ENCODE measurements at places on chromosomes 7 and 10.

GRCh38 chr10:78435484-78436221 is 402.0 kb downstream of the RPS24 start:
- DNase-seq = no peak

DNA sequence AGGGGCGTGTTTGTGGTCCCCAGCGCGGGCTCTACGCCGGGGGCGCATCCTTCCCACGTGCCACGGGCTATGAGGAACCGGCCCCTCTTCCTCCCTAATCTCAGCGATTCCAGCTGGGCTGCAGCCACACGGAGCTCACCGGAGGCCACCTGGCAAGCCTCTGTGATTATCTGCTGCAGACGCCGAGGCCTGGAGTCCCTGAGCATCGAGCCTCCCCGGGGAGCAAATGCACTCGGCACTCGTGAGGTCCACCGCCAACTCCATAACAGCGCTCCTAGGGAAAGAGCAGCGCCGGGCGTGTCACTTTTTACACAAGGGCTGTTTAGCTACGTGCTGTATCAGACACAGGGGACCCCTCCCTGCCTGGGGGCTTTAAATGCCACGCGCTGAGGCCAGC is 101.2 kb downstream of the DYNC2I1 start:
- DNase-seq = no peak

GRCh38 chr10:25170627-25171026 is 4.2 kb upstream of the GPR158 start:
- no peak for DNase-seq

DNA sequence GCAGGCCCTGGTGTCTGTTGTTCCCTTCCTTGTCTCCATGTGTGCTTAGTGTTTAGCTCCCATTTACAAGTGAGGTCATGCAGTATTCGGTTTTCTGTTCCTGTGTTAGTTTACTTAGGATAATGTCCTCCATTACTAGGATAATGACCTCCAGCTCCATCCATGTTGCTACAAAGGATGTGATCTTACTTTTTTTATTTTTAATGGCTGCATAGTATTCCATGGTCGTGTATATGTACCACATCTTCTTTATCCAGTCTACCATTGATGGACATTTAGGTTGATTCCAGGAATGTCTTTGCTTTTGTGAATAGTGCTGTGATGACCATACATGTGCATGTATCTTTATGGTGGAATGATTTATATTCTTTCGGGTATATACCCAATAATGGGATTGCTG is 333.4 kb downstream of the EXOC4 start:
- no peak for DNase-seq

GRCh38 chr7:137081321-137082093 is 213.1 kb downstream of the CHRM2 start:
- no peak for DNase-seq

DNA sequence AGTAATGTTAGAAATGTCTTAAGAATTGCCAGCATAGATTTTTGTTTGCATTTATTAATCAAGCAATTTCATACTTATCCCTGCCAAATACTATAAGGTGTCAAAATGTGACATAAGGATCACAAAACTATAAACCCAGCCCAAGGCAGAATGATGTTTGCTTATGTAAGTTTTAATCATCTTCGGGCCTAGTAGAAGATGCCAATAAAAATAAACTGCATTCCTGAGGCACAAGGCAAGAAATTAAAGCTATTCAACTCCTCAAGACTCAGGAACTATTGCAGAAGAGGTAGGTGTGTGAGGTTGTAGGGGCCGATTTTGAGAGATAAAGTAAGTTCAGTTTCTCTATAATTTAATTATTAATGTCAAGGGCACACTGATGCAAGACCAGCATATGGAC is 189.4 kb upstream of the AHR start:
- DNase-seq = no peak

GRCh38 chr7:47565640-47566250 is 16.2 kb downstream of the TNS3 start:
- no peak for DNase-seq

DNA sequence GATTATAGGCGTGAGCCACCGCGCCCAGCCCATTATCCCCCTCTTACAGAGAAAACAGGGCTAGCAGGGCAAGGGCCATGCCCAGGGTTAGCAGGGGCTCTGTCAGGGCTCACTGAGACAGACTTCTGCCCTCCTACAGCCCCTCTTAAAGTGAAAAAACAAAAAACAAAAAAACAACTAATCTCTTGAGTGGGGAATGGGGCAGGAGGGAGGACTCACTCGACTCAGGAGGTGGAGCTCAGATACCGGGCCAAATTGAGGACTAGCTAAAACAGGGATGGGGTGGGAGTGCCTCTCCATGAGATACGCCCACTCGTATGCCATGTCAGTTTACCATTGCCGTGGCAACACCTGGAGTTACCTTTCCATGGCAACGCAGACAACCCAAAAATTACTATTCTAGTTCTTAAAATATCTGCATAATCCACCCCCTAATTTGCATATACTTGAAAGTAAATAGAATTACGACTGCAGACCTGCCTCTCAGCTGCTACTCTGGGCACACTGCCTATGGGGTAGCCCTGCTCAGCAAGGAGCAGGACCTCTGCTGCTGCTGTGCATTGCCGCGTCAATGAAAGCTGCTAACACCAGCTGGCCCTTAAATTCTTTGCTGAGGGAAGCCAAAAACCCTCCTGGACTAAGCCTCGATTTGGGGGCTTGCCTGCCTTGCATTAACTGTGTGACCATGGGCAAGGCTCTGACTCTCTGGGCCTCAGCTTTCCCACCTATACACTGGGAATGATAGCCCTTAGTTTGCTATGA is 13.4 kb downstream of the SSC4D start:
- no peak for DNase-seq
